ENCODE measurements at places on chromosomes 13 and 19.

GRCh38 chr19:7149956-7150705 lies 80.6 kb downstream of the ZNF557 start:
- DNase-seq, result no peak

DNA sequence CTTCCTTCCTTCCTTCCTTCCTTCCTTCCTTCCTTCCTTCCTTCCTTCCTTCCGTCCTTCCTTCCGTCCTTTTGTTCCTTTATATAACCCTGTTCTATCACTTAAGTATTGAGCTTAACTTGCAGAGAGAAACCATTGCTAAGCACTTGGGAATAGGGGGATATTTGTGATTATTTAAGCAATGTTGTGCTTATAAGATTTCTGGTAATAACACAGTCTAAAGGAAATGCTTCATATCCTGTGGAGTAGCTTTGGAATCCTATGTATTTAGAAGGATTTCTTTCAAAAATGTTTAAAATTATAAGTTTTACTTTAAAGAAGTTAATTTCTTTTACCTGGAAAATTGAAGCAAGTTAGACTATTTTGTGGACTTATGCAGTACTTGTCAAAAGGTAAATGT lies 209.8 kb downstream of the PCCA start:
- no peak for DNase-seq

- peak; percentile 44 for DNase-seq
Measured at GRCh38 chr13:110343241-110343865, 36.3 kb downstream of the COL4A2 start.

DNA sequence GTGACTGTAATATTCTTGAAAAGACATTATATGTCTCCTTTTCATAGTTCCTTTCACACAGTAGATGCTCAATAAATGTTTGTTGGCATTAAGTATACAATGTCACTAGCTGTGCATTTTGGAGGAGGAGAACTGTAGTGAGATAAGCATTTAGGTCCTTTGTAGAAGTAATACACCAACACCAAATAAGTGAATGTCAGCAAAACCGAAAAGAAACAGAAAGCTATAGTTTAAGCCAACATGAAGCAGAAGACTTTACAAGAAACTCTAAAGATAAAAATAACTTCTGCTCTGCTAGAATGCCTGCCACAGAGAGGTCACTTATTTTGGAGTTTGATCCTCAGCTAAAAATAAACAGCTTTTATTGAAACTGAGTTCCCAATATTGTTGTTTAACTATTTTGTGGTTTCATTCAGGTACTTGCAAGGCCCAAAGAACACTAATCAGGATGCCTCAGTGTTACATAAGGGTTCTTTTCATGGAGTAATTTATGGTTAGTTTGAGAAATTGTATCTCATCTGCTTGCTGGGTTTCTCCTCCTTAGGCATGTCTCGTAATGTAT lies 86.2 kb downstream of the STARD13 start:
- no peak for DNase-seq

DNA sequence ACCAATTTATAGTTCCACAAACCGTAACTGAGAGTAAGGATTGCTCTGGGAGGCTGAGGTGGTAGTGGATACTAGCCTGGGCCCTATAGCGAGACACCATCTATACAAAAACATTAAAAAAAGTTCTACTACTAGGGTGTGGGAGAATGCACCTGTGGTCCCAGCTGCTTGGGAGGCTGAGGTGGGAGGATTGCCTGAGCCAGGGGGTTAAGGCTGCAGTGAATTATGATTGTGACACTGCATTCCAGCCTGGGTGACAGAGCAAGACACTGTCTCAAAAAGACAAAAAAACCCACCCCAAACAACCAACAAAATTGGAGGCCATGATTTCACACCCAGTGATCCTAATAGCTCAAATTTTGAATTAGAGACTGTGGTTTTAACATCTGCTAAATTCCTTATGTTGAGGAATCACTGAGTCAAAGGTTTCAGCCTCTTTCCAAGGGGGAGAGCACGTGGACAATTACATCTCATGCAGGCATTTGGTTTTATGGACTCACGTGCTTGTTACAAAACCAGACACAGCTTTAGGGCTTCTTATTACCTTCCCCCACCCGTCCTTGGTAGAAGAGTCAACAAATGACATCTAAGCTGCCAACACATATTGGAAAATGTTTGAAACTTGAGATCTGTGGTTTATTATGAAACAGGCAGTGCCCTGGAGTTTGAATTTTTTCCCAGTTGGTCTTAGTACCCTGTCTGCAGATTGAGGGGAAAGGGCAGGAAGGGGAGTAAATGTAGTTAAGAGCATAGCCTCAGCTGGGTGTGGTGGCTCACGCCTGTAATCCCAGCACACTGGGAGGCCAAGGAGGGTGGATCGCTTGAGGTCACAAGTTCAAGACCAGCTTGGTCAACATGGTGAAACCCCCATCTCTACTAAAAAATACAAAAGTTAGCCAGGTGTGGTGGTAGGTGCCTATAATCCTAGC lies 18.5 kb downstream of the CYP2A6 start:
- DNase-seq, result peak; percentile 85

DNA sequence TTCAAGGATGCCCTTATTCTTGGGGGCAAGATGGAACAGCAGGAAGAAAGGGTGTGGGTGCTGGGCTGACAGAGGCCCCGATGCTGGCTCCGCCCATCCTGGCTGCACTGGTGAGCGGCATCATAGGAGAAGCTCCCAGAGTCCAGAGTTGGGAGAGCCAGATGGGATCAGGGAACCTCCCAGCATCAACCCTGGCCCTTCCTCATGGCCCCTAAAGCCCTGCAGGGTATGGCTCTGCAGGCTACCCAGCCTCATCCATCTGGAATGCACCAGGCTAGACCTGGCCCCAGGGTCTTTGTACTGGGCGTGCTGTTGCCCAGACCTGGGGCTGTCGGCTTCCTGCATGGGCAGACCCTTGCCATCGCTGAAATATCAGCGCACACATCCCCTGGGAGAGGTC lies 7.9 kb upstream of the ELL start:
- DNase-seq, result no peak

DNA sequence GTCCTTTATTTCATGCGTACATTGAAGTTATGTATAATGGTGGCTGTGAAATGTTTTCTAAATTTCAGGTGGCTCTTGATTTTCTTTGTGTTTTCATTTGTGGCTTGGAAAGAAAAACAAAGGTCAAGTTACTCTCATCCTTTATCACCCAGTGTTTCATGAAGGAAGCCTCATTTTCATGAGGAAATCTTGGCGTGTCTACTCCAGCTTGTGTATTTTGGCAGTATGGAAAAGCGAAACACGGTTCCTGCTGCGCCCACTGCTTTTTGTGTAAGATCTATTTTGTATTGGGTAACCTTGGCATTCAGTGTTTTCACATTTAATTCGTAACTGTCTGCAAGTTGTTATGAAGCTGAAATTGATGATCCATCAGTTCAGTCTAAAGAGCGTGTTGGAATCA lies 147.0 kb upstream of the RNF113B start:
- DNase-seq, result no peak

GRCh38 chr19:19447536-19448237 lies 42.2 kb downstream of the GATAD2A start:
- DNase-seq, result no peak

DNA sequence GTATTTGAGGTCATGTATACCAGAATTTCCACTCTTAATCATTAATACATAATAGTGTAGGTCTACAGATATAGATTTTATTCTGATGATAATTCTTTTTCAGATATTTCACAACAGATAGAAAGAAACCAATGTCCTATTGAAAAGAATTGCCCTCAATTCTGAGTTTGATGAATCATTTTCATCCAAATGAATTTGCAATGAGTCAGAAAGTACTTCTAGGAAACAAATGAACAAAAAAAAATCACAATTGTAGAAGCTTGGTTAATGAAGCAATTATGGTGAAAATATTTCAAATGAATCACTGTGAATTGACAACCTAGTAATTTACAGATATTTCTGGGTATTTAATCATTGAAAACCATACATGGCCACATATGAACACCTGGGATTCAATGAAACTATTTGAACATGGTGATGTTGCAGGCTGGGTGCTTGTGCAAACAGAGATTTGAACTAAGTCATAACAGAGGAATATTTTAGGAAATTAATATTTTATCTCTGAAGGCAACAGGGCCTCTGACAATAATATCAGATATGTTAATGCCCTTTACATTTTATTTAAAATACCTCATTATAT lies 360.9 kb downstream of the SLITRK5 start:
- DNase-seq, result no peak

- DNase-seq, result no peak
Measured at GRCh38 chr19:19677579-19677978, 8.9 kb downstream of the ZNF101 start.

DNA sequence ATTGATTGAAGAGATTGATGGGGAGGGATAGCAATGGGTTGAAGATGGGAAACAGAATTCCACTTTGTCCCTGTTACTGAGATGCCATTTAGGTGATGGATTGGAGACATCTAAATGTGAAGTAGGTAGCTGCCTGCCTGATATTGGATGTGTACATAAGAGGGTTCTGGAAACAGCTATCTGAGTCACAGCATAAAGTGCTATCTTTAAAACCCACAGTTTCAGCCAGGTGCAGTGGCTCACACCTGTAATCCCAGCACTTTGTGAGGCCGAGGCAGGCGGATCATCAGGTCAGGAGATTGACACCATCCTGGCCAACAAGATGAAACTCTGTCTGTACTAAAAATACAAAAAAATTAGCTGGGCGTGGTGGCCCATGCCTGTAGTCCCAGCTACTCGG lies 72.6 kb downstream of the DNAJC3 start:
- no peak for DNase-seq

- no peak for DNase-seq
Measured at GRCh38 chr19:41936961-41937360, 8.7 kb upstream of the ERFL start.

- DNase-seq, result no peak
Measured at GRCh38 chr19:35437406-35437951, 10.6 kb upstream of the FFAR2 start.

GRCh38 chr19:6210091-6210490 lies 69.7 kb downstream of the MLLT1 start:
- no peak for DNase-seq

DNA sequence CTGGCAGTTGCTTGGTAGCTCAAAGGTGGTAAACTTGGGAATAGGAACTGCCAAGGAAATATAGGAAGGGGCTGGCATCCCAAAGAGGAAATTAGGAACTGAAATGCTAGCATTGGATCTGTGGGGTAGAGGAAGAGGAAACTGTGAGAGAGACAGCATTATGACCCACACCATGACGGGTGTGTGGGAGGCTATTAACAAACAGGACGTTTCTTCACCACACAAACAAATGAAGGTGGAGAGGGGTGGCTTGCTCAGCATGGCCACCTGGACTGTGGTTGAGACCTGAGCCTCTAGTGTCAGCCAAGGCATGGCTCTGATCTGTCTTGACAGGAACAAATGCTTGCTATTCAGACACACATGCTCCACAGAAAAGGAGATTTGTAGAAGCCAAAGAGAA lies 178.2 kb downstream of the B3GLCT start:
- no peak for DNase-seq

DNA sequence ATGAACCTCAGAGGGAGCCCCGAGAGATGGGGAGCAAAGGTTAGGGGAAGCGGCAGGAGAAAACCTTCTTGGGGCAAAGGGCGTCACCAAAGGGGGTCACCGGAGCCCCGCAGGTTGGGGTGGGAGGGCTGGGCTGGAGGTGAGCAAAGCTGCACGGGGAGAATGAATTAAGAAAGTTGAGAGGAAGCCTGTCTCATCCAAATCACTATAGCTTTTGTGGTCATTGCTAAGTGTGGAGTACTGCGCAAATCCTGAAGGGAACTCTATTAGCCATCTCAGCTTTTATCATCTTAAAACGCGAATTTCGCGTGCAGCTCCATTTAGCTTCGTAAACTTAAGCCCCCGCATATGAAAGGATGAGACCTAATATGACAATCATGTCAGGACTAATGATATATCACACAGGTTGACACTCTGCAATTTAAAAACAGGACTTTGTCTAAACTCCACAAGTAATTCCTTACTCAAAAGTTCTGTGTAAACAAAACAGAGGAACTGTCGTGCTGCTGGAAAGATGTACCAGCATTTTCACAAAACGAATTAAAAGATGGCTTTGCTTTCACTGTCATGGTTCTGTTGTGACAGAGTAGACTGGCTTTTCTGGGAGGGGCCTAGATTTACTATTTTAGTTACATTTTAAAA lies 631 bp downstream of the LACC1 start:
- peak; percentile 31 for DNase-seq

- DNase-seq, result no peak
Measured at GRCh38 chr19:29045679-29046254, 167.2 kb downstream of the UQCRFS1 start.

GRCh38 chr19:45191375-45191774 lies 12.8 kb downstream of the BLOC1S3 start:
- no peak for DNase-seq

DNA sequence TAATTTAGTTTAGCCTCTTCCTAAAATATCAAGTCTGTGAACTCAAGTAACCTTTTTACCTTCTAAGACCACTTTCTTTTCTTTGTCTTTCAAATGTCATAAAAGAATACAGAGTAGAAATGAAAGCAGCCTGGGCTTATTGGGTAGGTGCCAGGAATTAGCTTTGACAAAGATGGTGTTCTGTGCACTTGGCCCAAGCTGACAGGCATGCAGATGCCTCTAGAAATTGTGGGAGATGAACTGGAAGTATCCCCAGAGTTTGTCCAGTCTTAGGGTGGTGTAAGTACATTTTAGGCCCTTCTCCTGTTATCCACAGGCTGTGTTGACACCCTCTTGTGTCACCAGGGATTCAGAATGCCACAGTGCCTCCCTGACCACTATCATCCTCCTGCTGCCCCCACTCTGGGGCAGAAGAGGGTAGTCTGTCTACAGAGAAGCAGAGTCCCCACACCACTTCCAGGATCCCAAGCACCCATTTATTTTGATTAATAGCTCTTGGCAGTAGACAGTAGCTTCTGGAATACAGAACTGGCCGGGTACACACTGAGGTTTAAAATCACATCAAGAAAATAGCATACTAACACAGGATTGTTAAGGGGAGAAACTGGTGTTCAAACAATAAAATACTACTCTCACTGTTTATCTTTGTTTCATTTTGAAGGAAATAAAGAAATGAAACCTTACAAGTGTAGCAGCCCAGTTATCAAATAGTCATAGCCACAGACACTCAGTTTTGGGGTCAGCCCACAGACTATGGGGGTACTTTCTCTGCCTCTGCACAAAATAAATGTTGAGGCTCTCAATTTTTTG lies 343.2 kb downstream of the KCNRG start:
- no peak for DNase-seq

GRCh38 chr13:74043237-74043636 lies 91.0 kb downstream of the KLF12 start:
- DNase-seq, result no peak

GRCh38 chr13:44074611-44075010 lies 194.9 kb downstream of the LACC1 start:
- no peak for DNase-seq

DNA sequence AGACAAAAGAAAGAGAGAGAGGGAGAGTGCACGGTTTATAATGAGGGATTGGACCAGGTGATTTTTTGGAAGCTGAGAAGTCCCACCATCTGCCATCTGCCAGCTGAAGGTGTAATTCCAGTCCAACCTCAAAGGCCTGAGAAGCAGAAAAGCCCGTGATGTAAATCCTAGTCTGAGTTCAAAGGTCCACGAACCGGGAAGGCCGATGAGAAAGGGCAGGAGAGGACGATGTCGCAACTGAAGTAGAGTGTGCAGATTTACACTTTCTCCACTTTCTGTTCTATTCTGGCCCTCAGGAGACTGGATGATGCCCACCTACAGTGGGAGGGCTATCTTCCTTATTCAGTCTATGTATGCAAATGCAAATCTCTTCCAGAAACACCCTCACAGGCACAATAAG lies 500.0 kb downstream of the DIAPH3 start:
- no peak for DNase-seq

Measured in SW480 (cell line).